Muscle of leg (tissue), 16 donors: ENCODE measurements at places on chromosomes 2 and 18.

GRCh38 chr2:172995323-172996244 lies 80.1 kb upstream of the MAP3K20 start:
- peak; percentile 92 for DNase-seq

DNA sequence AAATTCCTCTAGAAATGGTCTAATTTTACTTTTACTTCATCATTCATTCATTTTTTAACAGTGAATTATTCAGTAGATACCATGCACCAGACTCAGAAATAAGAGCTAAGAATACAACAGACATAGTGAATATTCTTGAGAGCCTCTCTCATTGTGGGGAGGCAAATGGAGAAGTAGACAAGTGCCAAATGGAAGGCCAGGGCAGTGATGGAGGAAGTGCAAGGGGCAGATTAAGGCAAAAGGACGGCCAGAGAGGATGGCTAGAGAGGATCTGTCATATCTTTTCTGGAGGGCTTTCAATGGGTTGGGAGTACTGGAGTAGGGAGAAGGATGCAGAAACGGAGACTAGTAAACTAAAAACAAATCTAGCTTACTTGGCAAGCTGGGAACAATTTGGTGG lies 19.0 kb upstream of the RMDN2 start:
- DNase-seq = no peak

- DNase-seq = no peak
These were observed 329.6 kb upstream of the ID2 start for GRCh38 chr2:8352296-8352695.

DNA sequence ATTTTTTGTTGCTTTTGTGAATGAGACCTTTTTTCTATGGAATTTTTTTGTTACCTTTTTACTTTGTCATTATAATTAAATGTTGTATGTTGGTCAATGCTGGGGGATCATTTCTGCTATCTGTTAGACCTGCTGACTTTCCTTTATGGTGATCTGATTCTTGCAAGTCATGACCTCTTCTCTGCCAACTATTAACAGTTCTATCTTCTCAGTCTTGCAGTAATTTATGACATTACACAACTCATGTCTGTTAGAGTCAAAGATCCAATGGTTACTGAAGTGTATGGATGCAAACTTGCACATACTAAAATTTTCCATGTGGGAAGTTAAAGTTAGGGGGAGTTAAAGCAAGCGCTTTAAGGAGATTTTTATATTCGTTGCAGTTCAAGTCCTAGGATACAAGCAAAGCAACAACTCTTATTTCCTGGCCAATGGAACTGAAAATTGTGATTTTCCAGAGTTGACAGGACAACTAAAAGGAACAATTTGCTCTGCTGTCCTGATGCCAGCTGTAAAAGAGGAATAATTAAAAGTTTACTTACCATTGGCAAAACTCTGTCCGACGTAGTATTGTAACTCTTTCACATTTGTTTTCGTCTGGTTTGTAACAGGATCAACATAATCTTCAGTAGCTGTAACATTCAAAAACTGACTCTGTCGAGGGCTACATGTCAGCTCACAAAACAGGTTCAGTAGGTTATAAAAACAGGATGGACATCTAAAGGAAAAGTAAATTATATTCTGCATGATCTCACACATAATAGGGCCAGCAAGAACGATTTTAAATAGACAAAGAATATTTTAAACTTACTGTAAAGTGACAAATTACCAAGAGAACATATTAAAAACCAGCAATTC lies 17.8 kb downstream of the NPC1 start:
- DNase-seq = no peak

DNA sequence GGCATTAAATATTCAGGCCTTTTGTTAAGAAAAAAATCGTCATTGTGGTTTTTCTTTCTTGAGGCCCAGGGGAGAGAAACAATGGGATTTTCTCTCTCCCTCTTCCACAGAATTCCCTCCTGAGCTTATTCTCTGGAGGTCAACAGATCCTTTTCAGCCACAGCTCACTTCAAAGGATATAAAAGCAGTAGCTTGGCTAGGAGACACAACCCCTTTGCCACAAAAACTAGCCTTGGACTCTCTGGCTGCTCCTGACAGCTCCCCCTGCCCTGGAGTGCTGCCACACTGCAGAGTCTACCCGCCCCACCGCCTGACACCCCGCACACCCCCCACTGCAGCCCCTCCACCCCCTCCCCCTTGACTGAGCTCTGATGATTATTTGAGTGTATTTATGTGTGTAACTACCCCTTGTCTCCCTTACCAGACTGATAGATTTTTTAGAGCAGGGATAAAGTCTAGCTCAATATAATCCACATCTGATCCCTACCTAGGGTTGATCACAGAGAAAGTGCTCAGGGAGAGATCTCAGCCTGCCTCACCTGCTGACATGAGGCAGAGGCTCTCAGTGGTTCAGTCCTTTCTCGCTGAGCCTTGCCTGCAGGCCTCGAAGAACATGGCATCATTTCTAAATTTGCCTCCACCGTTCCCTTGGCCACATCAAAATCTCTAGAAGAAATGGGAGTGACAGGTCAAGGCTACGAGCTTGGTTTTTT lies 132.2 kb upstream of the SP5 start:
- DNase-seq = no peak

- DNase-seq = no peak
These were observed 49.3 kb downstream of the CD226 start for GRCh38 chr18:69898241-69898861.

GRCh38 chr18:6056171-6056910 lies 161.0 kb upstream of the TMEM200C start:
- DNase-seq = peak; percentile 10

DNA sequence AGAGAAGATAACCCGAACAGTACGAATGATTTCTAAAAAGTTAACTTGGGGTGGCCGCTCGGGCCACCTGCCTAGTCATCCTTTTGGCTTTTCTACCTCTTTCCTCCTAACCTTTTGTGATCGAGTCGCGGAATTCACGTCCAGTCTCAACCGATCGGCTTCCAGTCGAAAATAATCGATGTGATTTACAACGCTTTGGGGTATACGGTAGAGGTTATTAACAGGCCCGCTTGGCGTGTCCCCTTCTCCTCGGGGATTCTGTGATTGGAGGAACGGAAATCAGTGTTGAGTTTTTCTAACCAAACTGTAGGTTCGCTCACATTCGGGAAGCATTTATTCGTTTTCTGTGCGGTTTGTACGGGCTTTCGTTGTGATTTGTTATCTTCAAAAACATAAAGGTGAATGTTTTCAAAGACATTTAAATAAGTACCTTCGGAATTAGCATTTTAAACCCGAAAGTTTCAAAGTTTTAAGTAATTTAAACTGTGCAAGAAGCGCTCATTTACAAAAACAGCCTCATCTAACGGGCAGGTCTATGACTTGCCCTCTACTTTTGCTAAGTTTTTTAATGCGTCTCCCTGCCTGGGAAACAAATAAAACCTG lies 588 bp upstream of the FOXI3 start:
- DNase-seq = peak; percentile 30

DNA sequence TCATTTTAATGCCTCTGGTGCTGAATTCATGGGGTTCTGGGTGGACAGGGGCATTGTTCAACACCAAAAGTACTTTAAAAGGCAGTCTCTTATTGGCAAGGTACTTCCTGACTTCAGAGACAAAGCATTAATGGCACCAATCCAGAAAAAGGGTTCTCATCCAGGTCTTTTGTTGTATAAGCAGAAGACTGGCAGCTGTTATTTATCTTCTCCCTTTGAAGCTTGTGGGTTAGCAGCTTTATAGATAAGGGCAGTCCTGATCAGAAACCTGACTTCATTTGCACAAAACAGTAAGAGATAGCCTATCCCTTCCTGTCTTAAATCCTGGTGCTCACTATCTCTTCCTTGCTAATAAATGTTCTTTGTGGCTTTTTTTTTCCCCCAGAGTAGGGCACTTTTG lies 68.8 kb downstream of the VPS54 start:
- DNase-seq = no peak

DNA sequence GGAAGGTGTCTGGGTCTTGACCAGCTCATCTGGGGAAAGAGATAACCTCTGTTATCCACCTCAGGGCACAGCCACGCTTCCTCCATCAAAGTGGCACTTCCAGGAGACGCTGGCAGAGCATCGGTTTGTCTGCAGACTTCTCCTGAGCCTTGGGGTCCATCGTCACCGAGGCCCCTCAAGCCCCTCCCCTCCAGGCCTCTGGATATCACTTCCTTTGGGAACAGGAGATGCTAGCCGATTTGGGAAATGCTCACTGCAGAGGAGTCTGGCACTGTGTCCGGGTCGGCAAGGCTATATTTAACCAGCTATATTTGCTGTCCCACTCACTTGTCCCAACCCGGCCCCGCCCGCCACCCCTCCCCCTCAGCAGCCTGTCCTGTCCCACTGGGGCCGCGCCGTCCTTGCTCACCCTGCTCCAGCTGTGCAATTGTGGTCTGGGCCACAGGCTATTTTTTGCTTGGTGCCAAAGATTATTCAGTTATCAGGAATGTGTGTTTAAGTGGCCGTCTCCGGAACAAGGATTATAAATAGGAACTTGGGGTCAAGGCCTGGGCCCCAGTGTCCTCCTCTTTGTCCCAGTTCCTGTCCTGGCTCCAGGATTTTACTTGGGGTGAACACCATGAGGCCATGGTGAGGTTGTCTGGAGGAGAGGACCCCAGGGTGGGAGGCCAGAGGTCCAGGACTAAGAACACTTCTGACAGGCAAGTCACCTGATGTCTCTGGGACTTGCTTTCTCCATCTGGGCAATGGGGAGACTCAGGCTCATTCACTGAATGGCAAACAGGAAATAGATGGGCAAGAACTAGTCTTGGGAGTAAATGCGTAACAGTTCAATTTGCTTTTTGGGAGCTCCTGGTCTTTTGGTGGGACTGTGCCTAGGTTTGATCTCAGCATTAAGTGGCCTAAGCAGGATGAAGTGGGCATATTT lies 263.6 kb downstream of the DYSF start:
- peak; percentile 89 for DNase-seq

DNA sequence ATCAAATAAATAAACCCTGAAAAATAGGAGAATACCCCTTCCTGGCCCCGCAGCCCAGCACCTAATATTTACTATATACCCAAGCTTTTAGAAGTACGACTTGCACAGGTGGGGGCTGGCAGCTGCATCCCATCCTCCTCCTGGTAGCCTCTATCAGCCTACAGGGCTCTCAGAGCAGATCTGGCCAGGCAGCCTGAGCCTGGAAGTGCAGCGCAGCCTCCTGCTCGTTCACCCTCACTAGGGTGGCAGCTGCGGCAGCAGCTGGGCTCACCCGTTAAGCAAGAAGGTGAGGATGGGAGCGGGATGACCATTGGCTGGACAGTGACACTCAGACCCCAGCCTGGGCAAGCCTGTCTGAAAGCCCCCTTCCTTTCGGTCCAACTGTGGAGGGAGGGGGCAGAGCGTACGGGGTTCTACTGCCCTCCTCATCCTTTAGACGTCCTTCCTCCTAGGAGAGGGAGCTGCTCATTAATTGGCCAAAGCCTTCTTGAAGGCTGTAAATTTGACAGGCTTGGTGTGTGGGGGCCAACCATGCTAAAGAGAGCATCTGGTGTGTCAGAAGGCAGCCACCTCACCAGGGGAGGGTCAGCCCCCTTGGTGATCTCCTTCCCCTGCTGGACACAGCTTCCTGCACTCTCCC lies 23.3 kb downstream of the MPHOSPH10 start:
- no peak for DNase-seq

- no peak for DNase-seq
These were observed 116.6 kb downstream of the PTPRM start for GRCh38 chr18:7683753-7684152.

GRCh38 chr18:33957707-33958106 lies 267.0 kb downstream of the NOL4 start:
- DNase-seq = no peak

GRCh38 chr2:73074110-73075069 lies 2.9 kb upstream of the SFXN5 start:
- DNase-seq = no peak

GRCh38 chr2:220528180-220528675 lies 900.8 kb downstream of the SLC4A3 start:
- DNase-seq = peak; percentile 5

- no peak for DNase-seq
These were observed 1.1 kb upstream of the GAL3ST2 start for GRCh38 chr2:241775223-241776177.

- peak; percentile 44 for DNase-seq
These were observed 30.4 kb downstream of the FARP2 start for GRCh38 chr2:241386519-241386918.

DNA sequence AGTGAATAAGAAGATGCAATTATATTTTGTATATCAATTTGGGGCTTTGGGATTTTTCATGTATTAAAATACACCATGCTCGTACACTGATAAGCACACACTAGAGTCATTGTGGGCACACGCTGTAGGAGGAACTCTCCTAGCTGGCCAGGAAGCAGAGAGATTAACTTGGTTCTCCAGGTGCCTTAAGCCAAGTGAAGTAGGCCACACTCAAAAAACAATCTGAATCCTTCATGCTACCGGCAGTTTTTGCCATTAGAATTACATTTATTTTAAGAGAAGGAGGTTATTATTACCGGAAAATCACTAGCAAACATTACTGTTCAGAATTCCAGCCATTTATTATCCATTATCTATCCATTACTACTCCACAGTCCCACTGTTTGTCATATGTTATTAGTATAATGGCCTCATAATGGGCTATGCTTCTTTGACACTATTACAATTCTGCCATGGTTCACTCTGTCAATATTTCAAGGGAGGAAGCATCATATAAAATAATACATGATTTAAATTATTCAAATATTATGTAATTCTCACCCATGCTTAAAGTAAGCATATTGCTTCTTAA lies 214.4 kb downstream of the L3MBTL4 start:
- DNase-seq = no peak

DNA sequence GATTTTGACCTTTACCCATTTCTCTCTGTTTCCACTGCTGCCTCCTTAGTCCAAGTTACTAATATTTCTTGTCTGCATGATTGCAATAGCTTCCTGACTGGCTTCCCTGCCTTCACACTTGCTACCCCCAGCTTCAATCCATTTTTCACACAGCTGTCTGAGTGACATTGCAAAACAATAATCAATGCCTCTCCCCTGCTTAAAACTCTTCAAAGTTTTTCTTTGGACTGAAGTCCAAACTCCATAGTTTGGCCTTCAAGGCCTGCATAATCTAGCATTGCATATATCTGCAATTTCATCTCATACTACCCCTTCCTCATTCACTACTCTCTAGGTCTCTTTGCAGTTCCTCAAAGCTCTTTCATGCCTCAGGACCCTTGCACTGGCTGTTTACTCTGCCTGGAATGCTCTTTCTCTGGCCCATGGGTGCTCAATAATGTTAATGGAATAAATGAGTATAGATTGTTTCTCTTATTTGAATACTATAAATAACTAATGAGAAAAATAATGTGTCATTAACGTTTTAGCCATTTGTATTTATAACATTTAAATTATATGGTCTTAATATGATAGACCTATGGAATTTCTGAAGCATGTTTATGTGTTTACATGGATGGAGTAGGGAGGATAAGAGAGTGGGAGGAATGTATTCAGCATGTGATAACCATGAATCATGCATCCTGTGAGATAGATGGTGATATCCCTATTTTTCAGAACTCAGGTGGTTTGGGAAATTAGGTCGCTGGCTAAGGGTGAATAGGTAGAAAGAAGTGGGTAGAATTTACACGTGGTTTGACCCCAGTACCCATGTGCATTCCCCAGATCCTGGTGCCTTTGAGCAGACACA lies 5.7 kb upstream of the TMEM178A start:
- DNase-seq = no peak
